ENCODE measurements at places on chromosomes 7 and 10.

DNA sequence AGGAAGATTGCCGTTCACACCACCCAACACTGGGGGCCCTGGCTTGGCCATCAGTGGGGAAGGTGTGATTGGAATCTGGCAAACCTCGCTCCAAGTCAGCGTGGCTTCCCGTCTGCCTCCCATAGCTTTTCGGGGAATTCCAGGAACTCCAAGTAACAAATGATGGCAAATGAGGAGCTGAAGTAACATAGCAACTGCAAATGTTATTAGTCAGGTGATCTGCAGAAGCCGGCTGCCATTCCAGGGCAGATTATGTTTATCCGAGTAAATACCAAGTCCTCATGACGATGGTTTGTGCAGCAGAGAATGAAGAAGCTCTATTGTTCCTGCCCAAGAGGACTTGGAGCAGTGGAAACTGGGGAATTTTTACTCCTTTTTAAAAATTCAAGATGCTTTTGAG, 270.5 kb upstream of the PODXL start:
- DNase-seq = no peak

DNA sequence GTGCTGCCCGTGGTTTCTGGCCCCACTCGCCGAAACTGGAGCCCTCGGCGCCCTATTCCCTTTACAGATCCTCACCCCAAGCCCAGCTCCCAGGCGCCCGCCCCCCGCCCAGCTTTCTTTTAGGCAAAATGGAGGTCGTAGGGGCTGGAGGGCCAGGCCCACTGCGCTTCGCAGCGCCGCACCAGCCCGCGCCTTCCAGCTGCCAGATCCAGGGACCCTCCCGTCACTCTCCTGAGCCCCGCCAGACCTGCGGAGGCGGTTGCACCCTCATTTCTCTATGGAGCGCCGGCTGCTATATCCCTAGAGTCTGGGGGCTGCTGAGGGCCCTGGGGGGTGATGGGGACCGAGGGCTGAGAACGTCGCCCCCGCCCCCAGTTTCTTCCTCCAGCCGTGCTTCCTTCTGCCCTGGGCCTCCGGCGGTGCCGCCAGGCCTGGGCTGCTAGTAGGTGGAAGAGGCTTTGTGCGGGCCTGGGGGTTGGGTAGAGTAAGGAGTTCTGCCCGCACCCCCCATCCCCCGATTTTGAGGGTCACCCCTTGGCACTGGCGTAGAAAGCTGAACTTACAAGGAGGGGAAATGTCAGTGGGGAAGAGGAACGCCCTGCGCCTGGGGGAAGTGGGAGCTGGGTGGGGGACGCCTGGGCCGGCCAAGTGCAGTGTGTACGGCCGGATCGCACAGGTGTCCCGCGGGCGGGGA, 1.0 kb downstream of the GNB2 start:
- DNase-seq = no peak

GRCh38 chr10:11180228-11180627, 162.6 kb downstream of the CELF2 start:
- no peak for DNase-seq

- no peak for DNase-seq
Measured at GRCh38 chr7:142384493-142384922, 126.7 kb upstream of the PRSS58 start.

GRCh38 chr10:60000747-60001146, 94.4 kb upstream of the CCDC6 start:
- no peak for DNase-seq

DNA sequence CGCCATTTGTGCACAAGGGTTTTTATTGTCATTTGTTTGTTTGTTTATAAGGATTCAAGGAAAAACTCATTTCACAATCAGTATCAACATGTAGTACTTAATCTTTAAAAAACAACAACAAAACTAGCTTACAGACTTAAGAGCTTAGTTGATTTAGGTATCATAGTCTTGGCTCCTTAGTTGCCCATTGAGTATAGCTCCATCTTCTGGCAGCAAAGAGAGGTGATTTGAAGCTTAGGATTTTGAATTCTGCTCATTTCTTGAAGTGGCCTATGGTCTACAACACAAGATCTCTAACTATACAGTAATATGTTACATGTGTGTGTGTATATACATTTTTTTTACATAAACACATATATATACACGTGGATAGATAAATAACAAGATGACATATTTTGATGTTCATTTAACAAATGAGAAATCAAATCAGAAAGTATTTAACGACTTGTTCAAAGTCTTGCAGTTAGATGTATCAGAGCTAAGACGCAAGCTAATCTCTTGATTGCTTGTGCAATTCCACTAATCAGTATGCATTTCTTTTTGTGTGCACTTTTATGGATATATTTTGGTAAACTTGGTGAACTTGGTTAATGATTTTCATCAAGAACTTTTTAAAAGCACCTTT, 307.3 kb downstream of the CAMK1D start:
- DNase-seq = no peak

GRCh38 chr10:1142596-1142995, 86.4 kb downstream of the WDR37 start:
- DNase-seq = no peak

GRCh38 chr7:2480070-2480408, 3.8 kb upstream of the GRIFIN start:
- DNase-seq = no peak

- DNase-seq = no peak
Measured at GRCh38 chr10:94402843-94403379, 570 bp downstream of the TBC1D12 start.

- no peak for DNase-seq
Measured at GRCh38 chr7:44858161-44858560, 10.3 kb upstream of the H2AZ2 start.
